ENCODE measurements at places on chromosomes 6 and 20.

DNA sequence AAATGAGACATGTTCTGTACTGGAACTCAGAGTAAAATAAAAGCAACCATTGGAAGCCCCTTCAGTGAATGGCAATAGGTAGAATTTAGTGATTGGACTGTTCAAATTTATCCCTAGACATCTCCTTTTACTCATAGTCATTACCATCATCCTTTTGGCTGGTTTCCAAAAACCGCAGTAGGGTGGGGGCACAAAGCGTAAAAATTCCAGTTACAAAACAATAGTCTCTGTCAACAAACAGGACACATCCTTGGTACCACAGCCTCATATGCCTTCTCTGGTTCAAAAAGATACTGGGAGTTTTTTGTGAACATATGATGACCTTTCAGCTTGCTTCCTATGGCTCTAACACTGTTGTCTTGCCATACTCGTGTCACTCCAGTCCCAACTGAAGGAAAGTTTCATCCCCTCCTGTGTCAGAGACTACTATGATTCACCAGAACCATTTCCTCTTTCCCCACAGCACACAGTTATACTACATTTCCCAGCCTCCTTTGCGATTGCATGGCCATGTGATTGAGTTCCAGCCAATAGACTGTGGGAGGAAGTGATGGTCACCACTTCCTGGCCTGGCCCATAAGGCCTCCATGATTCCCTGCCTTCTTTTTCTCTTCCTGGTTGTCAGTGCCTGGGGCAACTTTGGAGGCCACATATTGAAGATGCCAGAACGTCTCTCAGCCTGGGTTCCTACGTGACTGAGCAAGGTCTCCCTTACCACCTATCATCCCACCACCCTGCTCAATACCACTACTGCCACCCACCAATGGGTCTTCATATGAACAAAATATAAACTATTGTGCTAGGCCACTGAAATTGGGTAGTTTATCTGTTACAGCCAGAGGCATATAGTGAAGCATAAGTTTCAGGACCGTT is 162.4 kb downstream of the ID4 start:
- H3K4me3 ChIP-seq, result no peak overlapping the region
- no peaks in the 10 kb centered on the region for H3K27me3 ChIP-seq
- no peak for DNase-seq
- H3K4me1 ChIP-seq, result no peaks in the 10 kb centered on the region

DNA sequence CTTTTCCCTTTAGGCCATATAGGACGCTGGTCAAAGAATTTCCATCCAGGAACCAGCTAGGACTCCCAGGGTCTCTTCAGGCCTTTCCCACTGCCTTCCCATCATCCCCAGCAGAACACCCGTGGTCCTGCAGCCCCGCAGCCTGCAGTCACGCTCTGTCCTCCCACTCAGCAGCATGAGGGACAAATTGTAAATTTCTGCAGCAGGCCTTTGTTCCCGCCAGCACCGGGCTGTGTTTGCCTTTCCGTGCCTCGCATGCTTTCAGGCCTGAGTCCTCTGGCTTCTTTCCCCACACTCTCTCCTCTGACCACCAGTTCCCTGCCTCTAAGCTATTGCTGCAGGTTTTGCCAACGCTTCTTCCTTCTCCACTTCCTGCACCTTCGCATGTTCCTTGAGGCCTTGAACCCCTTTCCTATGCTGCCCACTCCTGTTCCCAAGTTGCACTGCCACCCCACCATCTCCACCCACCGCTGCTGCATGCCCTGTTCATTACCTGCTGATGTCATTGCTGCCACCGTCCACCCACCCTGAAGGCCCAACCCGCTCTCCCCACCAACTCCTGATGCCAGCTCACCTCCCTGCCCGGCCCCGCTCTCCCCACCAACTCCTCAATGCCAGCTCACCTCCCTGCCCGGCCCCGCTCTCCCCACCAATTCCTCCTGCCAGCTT is 49.8 kb downstream of the RNASET2 start:
- no peak for DNase-seq
- H3K4me1 ChIP-seq, result no peaks in the 10 kb centered on the region
- no peak overlapping the region for H3K27ac ChIP-seq
- no peaks in the 10 kb centered on the region for H3K36me3 ChIP-seq
- no peaks in the 10 kb centered on the region for H3K27me3 ChIP-seq

- H3K4me1 ChIP-seq, result no peaks in the 10 kb centered on the region
- no peak overlapping the region for H3K4me3 ChIP-seq
- H3K27me3 ChIP-seq, result no peaks in the 10 kb centered on the region
- H3K27ac ChIP-seq, result no peak overlapping the region
Measured at GRCh38 chr6:69690986-69691385, 105.8 kb downstream of the LMBRD1 start.

DNA sequence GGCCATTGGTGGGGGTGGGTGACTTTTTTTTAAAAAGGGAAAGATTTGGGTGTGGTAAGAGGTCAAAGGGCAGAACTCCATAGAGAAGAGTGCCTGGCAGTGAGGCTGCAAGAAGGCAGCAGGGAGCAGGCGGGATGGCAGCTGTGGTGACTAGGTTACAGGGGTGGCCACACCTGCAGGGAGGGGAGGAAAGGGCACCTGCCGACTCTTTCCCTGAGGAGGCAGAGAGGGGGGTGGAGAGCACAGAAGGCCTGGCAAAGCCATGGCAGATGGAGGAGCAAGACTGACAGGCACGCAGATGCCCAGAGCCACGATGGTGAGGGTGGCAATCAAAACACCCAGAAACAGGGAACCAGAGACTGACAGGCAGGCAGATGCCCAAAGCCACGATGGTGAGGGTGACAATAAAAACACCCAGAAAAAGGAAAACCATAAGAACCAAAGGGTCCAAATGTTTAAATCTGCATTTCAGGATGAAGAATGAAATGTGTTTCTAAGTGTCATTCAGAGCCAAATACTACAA is 19.3 kb downstream of the CST7 start:
- peaks cover 75% of the 10 kb centered on the region for H3K36me3 ChIP-seq
- no peak for DNase-seq
- no peak overlapping the region for H3K27ac ChIP-seq
- H3K4me3 ChIP-seq, result no peak overlapping the region

DNA sequence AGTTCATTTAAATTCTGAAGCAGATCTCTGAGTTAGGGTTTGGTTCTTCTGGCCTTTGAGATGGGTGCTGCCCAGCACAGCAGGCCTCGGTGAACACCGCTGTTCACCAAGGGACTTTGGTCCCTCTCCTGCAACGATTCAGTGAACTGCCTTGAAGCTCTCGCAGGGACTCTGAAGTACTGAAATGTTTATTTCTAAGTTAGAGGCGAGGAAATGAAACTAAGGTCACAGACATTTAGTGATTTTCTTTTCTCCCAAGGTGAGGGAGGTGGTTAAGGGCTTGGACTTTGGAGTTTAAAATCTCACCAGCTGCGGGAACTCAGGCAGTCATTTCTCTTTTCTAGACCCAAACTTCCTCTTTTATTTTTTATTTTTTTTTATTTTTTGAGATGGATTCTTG is 26.2 kb downstream of the E2F3 start:
- H3K4me1 ChIP-seq, result peaks cover 9% of the 10 kb centered on the region
- H3K27ac ChIP-seq, result no peak overlapping the region
- no peak overlapping the region for H3K4me3 ChIP-seq
- no peak for DNase-seq
- H3K36me3 ChIP-seq, result no peaks in the 10 kb centered on the region

GRCh38 chr6:71351190-71351589 is 62.6 kb downstream of the OGFRL1 start:
- H3K27me3 ChIP-seq, result no peaks in the 10 kb centered on the region
- no peak overlapping the region for H3K4me3 ChIP-seq
- peak overlapping the region; percentile 48 for H3K27ac ChIP-seq
- H3K4me1 ChIP-seq, result peaks cover 9% of the 10 kb centered on the region

DNA sequence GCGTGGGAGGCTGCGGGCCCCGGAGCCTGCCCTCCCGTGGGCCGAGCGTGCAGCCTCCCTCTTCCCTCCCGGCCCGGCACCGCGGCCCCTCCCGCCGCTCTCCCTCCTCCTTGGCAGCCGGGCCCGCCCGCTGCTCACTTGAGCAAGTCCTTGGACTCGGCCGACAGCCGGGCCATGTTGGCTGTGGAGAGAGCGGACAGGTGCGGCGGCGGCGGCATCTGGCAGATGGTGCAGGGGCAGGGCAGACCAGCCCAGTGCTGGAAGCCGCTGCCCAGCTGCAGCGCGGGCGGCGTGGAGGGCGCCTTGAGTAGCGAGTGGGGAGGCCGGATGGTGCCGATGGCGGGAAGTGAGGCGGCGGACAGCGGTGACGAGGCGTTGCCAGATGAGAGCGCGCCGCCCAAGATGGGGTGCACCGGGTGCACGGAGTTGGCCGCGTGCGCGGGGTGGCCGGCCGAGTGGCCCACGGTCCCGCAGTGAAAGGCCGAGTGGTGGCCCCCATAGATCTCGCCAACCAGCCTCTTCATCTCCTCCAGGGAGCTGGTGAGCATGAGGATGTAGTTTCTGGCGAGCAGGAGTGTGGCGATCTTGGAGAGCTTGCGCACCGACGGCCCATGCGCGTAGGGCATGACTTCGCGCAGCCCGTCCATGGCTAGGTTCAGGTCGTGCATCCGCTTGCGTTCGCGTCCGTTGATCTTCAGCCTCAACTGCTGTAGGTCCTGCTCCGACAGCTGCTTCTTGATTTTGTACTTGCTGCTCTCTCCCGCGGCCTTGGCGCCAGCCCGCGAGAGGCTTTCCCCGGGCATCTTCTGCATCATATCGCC is 766 bp downstream of the OLIG3 start:
- no peaks in the 10 kb centered on the region for H3K4me1 ChIP-seq
- H3K4me3 ChIP-seq, result no peak overlapping the region
- no peak for DNase-seq
- no peaks in the 10 kb centered on the region for H3K36me3 ChIP-seq

- H3K27me3 ChIP-seq, result no peaks in the 10 kb centered on the region
- peaks cover 6% of the 10 kb centered on the region for H3K4me1 ChIP-seq
- DNase-seq, result no peak
- H3K27ac ChIP-seq, result no peak overlapping the region
- H3K36me3 ChIP-seq, result no peaks in the 10 kb centered on the region
Measured at GRCh38 chr6:154998855-154999254, 3.7 kb downstream of the TIAM2 start.

GRCh38 chr6:55239099-55239498 is 64.8 kb downstream of the HCRTR2 start:
- no peak for DNase-seq
- no peaks in the 10 kb centered on the region for H3K27me3 ChIP-seq
- no peaks in the 10 kb centered on the region for H3K4me1 ChIP-seq
- H3K27ac ChIP-seq, result no peak overlapping the region

GRCh38 chr20:34023937-34024722 is 30.4 kb downstream of the RALY start:
- DNase-seq, result no peak
- no peak overlapping the region for H3K4me3 ChIP-seq
- H3K27me3 ChIP-seq, result no peaks in the 10 kb centered on the region
- H3K36me3 ChIP-seq, result no peaks in the 10 kb centered on the region

DNA sequence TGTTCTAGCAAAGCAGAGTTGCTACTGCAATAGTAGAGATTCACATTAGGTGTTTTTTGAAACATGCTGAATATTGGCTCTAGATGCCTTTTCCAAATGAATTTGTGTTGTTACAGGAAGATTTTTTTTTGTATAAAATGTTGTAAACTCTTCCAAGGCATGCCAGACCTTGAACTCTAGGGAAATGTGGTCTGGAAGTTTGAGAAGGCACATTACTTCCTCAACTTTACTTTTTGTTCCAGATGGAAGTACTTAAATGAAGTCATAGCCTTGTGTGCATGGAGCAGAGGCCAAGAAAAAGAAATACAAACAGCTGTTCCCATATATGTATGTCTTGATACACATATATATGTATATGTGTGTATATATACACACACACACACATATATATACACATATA is 585.7 kb upstream of the MARCKS start:
- H3K27me3 ChIP-seq, result no peaks in the 10 kb centered on the region
- DNase-seq, result no peak
- H3K36me3 ChIP-seq, result no peaks in the 10 kb centered on the region
- no peaks in the 10 kb centered on the region for H3K4me1 ChIP-seq
- H3K4me3 ChIP-seq, result no peak overlapping the region

DNA sequence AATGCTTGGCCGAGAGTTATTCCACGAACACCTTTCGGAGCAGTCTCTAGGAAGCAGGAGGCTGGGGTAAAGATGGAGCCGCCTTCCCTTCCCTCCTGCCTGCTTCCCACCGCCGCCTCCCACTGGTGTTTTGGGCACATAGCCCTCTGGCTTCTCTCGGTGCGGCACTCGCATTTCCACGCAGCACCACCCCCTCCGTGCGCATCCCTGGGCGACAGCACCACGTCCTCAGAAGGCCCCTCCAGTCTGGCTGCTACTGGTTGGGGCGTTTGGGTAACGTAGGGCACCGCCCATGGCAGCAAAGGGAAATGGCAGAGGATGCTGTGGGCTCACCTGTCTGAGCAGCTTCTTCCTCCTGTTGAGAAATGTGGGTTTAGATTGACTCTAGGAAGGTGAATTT is 2.4 kb downstream of the COL20A1 start:
- H3K27me3 ChIP-seq, result peaks cover 37% of the 10 kb centered on the region
- H3K4me1 ChIP-seq, result no peaks in the 10 kb centered on the region
- H3K27ac ChIP-seq, result no peak overlapping the region
- DNase-seq, result no peak
- no peaks in the 10 kb centered on the region for H3K36me3 ChIP-seq
- H3K4me3 ChIP-seq, result no peak overlapping the region

GRCh38 chr6:18753076-18753475 is 365.9 kb downstream of the RNF144B start:
- no peak for DNase-seq
- no peaks in the 10 kb centered on the region for H3K27me3 ChIP-seq
- H3K27ac ChIP-seq, result no peak overlapping the region

DNA sequence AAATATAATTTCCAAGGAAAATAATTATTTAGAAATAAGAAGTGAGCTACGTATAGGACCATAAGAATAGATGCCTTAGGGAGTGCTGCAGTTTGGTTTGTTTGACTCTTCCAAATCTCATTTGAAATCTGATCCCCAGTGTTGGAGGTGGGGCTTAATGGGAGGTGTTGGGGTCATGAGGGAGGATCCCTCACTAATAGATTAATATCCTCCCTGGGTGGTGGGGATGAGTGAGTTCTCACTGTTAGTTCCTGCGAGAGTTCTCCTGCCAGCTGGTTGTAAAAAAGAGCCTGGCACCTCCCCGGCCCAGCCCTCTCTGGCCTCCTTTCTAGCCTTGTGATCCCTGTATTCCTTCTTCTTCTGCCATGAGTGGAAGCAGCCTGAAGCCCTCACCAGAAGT is 69.3 kb downstream of the RCAN2 start:
- H3K27ac ChIP-seq, result no peak overlapping the region
- DNase-seq, result no peak
- no peaks in the 10 kb centered on the region for H3K36me3 ChIP-seq

GRCh38 chr6:51626391-51626790 is 461.0 kb downstream of the PKHD1 start:
- no peaks in the 10 kb centered on the region for H3K36me3 ChIP-seq
- H3K4me1 ChIP-seq, result no peaks in the 10 kb centered on the region
- H3K27ac ChIP-seq, result no peak overlapping the region

GRCh38 chr20:61118429-61119224 is 133.4 kb upstream of the CDH4 start:
- no peaks in the 10 kb centered on the region for H3K4me1 ChIP-seq
- no peak for DNase-seq
- no peaks in the 10 kb centered on the region for H3K36me3 ChIP-seq
- no peak overlapping the region for H3K27ac ChIP-seq
- H3K27me3 ChIP-seq, result no peaks in the 10 kb centered on the region
- no peak overlapping the region for H3K4me3 ChIP-seq

- no peaks in the 10 kb centered on the region for H3K4me1 ChIP-seq
- no peaks in the 10 kb centered on the region for H3K36me3 ChIP-seq
- H3K27me3 ChIP-seq, result no peaks in the 10 kb centered on the region
- no peak overlapping the region for H3K27ac ChIP-seq
Measured at GRCh38 chr20:59137532-59137931, 26.1 kb upstream of the ZNF831 start.

All from adrenal gland (tissue), 19 donors.